ENCODE measurements at places on chromosomes 13 and 19. TPM values are rescaled to one million over a fixed set of nuclear protein-coding genes. Genes with fewer than 3 reads are reported as not detected.

- peak; percentile 97 for DNase-seq
These were observed 1.8 kb upstream of the ANGPTL4 start for GRCh38 chr19:8361921-8362793.

- DNase-seq, result no peak
These were observed 126.7 kb upstream of the ZNF536 start for GRCh38 chr19:30245401-30246039.

- peak; percentile 76 for DNase-seq
These were observed 41.2 kb downstream of the NFIX start for GRCh38 chr19:13036366-13036976.

DNA sequence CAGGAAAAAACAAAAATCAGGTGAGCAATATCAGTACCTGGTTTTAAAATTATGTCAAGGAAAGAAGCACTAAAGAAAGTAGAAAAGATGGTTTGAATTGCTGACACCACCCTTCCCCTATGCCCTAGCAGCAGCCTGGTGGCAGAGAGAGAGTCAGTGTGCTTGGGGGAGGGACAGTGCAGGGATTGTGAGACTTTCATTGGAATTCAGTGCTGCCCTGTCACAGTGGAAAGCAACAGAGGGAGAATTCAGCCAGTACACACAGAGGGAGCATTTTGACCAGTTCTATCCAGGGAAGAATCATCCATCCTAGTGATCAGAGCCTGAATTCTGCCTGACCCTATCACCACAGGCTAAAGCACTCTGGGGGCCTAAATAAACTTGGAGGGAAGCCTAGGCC is 222.4 kb upstream of the PCDH17 start:
- no peak for DNase-seq

- DNase-seq, result no peak
These were observed 71.0 kb downstream of the RAP2A start for GRCh38 chr13:97505017-97505416.

- DNase-seq, result no peak
These were observed 37.8 kb upstream of the CXCL17 start for GRCh38 chr19:42480335-42481095.

- no peak for DNase-seq
These were observed 166.8 kb downstream of the MAB21L1 start for GRCh38 chr13:35309706-35310105.

DNA sequence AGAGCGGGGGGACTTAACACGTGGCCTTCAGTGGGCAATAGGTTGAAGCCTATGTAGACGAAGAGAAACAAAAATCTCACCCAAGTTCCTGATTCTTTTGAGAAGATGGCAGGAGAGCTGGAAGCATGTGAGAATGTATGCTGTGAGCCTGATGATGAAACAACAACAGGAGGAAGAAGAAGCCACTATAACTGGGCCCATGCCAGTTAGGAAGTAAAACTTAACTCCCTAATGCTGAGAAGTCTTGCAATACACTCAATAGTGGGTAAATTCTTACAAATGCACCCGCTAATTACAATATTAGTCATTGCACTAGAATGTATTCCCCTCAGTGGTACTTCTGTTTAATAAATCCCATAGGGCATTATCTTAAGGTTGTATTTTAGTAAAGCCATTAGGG is 9.1 kb downstream of the PCDH17 start:
- no peak for DNase-seq

DNA sequence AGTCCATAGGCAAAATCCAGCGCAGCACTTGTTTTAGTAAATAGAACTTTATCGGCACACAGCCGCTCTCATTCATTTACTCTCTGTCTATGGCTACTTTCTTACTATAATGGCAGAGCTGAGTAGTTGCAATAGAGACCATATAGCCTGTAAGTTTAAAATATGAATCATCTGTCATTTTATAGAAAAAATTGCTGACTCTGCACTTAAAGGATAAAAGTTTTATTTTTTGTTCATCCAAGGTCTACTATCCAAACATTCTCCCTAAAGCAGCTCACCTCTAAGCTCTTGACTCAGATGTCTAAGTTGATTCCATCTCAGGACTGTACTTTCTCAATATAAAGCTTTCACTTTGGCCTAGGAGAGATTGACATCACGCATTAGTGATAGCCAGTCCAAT is 825.7 kb downstream of the OLFM4 start:
- no peak for DNase-seq

DNA sequence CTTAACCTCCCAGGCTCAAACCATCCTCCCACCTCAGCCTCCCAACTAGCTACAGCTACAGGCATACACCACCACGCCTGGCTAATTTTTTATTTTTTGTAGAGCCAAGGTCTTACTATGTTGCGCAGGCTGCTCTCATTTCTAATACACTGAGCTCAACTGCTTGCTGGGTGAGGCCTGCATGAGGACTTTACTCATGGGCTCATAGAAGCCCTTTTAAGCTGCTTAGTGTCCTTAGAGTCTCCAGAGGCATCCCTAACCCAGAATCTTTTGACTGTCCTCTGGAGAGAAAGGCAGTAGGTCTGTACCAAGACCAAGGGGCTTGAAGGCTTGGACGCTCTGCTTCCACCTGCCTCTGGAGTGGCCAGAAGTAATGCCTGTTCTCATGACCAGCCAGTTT is 141.6 kb downstream of the TM9SF2 start:
- no peak for DNase-seq

Gene ANGPTL8
- total RNA-seq, result not detected

Gene IRS2
- total RNA-seq, result 38.2 TPM

Gene TMEM59L
- total RNA-seq, result not detected

Gene CBLC
- 18.1 TPM for total RNA-seq

Data from breast epithelium (tissue), 4 donors.